ENCODE measurements at places on chromosomes 7 and 10.

DNA sequence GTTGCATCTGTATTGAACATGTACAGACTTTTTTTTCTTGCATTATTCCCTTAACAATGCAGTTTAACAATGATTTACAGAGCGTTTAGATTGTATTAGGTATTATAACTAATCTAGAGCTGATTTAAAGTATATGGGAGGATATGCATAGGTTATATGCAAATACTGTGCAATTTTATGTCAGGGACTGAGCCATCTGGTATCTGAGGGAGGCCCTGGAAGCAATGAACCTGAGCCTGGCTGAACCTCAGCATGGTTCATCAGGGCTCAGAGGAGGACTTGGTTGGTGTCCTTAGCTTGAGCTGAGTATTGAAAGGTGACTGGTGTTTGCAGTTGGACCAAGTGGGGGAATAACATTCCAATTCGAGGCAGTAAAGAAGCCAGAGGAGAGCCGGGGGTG lies 4.8 kb downstream of the ADCK2 start:
- DNase-seq, result no peak

GRCh38 chr10:98790817-98791216 lies 344.1 kb upstream of the HPS1 start:
- DNase-seq, result no peak

DNA sequence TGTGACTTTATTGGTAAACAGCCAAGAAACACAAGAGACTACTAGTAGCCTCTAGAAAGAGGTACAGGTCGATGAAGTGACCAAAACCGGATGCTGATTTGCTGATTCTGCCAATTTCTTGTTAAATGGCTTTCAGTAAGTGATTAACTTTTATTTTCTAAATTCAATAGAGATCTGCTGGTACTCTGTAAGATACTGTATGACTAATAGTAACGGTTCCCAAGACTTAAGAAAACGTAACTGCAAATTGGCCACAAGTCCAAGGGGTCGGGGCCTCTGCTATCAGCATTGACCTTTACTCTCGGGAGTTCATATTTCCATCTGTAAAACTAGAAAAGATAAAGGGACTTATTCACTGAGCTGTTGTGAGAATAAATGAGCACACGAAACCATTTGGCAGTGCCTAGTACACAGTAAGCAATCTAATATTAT lies 1.4 kb downstream of the FAM3C start:
- no peak for DNase-seq

- DNase-seq, result no peak
These were observed 490.8 kb downstream of the KCNMA1 start for GRCh38 chr10:77146712-77147336.

DNA sequence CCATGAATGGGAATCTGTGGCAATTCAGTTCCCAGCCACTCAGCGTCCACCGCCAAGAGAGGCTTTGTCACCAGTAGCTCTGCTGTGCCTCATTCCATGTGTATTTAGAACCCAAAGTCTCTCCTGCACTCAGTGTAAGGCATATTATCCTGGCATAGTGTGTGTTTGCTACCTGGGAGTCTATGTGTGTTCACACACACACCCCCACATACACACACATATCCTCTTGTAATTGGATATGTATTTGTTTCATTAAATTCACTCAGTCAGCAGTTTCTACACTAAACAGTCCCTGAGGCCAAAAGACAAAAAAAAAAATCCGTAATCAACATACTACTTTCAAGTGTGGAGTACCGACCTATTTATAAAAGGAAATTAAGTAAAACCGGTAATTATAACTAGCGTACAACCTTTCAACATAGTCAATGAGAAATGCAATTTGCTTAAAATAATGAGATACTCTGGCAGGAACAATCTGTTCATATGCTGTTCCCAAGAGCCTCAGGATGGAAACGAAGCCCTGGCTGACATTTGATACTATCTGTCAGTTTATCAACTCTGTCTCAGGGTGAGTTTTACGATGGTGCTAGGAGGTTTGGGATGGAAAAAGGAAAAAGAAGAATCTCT lies 425.8 kb upstream of the CELF2 start:
- DNase-seq, result no peak

- DNase-seq, result no peak
These were observed 56.0 kb upstream of the SLC35G1 start for GRCh38 chr10:93837822-93838221.

GRCh38 chr7:91446819-91447218 lies 182.6 kb downstream of the FZD1 start:
- DNase-seq, result no peak

DNA sequence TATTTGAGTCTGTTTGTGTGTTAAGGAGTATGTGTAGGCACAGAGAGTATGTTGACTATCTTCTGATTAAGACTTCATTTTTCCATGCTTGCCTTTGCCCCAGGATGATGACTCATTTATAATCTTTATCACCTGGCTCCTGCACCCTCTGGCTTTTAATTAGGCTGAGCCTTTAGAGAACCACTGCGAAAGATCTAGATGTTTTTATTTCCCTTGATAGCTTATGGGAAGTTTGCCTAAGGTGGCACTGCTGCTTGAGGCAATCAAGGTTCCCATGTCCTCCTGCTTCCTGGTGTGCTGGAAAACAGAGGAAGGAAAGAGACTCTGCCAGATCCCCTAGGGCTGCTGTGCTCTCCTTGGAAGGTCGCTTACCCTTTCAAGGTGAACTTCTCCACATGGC lies 114.6 kb downstream of the ARL4A start:
- DNase-seq, result no peak
